OCI-M1 (cell line): ENCODE measurements at places on chromosomes 12 and 14.

DNA sequence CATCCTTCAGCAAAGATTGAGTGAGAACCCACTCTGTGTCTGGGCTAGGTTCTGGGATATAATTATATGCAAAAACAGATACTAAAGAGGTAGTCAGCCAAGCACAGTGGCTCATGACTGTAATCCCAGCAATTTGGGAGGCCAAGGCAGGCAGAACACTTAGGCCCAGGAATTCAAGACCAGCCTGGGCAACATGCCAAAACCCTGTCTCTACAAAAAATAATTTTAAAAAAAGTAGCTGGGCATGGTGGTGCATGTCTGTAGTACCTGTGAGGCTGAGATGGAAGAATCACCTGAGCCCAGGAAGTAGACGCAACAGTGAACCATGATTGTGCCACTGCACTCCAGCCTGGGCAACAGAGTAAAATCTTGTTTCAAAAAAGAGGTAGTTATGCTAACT, 237.5 kb upstream of the HMGA2 start:
- DNase-seq, result no peak

DNA sequence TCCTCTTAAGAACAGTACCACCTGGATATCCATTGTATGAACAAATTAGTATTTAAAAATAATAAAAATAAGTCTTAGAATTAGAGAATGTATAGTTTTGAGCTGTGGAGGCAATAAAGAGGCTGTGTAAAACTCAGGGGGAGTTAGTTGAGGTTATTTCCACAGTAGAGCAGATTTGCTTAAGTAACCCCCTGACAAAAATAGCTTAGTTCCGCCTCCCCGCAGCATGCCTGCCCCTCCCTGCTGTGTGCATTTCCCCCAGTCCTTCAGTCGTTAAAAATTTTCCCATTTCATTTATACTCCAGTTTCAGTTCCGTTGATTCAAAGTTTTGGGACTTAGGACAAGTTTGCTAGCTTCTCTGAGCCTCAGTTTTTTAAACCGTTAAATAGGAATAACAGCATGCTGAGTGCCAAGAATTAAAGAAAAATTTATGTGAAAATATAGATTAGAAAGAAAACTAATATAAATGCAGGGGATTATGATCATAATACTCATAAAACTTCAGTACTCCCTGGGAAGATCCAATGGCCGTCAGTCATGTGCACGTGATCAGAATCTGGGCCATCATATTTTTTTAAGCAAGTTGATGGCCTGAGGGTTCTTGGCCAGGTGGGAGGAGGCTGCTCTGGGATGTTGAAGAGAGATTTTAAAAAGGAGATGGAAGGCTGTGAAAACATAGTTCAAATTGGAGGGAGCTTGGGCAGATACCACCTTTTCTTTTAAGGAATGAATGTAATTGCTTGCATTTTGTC, 14.5 kb upstream of the SLC38A2 start:
- DNase-seq, result peak; percentile 34

DNA sequence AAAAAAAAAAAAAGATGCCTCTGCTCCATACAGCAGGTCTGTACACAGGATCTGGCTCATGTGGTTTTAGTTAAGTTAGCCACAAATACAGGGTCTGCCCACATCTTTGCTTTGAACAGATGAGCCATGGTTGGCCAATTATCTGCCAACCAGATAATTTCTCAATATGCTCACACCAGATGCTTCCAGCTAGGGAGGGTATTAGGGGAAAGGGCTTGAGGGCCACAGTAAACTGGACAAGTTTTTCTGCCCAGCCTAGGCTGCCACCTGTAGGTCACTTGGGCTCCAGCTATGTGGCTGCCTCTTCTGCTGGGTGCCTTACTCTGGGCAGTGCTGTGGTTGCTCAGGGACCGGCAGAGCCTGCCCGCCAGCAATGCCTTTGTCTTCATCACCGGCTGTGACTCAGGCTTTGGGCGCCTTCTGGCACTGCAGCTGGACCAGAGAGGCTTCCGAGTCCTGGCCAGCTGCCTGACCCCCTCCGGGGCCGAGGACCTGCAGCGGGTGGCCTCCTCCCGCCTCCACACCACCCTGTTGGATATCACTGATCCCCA, 776 bp downstream of the RDH5 start:
- DNase-seq, result peak; percentile 64

DNA sequence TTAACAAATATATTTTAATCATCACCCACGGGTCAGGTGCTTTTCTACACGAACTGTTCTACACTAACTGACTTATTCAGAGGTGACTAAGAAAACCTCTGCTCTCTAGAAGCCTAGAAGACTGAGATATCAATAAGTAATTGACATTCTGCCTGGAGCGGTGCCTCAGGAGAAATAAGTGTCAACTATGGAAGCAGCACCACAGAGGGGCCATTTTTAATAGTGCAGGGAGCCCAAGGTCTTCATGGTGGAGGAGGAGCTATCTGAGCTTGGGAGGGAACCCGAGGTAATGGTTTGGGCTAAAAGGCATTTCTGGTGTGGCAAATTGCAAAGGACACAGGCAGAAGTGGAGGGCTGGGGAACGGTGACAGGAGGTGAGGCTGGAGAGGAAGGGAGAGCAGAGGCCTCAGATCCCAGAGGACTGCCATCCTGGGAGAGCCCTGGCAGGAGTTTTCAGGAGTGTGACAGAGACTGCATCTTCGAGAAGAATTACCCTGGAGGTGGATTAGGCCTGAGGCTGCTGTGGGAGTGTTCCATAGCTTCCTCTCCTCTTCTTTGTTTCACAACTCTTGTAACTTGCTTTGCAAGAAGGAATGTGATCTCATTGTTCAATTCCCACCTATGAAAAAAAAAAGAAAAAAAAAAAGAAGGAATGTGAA, 123.1 kb downstream of the NPAS3 start:
- peak; percentile 10 for DNase-seq

DNA sequence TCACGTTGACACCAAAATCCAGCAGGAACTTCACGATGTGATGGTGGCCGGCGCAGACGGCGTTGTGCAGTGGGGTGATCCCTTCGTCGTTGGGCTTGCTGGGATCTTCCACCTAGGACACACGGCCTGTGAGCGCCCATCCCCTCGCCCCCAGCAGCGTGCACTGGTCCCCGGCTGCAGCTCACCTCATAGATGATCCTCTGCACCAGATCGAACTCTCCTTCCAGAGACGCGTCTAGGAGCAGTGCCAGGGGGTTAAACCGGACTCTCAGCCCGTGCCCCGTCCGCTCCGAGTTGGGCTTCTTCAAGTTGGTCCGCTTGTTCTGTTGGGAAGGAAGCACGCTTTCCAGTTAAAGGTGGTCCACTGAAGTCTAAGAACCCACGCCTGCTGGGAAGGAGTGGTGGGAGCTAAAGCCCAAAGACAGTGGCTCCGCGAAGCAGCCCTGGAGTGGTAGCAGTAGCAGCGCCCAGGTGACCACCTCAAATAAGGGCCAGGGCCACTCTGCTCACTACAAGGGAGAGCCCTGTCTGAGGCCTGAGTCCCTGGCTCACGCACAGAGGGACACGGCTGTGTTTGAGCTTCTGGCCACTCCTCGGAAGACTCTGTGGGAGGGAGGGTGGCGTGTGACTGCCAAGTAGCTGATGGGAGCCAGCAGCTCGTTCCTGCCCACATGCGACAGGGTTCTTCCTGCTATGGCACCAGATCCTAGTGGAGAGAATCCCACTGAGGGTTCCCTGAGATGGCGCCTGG, 23.3 kb downstream of the ZFYVE21 start:
- DNase-seq, result no peak

DNA sequence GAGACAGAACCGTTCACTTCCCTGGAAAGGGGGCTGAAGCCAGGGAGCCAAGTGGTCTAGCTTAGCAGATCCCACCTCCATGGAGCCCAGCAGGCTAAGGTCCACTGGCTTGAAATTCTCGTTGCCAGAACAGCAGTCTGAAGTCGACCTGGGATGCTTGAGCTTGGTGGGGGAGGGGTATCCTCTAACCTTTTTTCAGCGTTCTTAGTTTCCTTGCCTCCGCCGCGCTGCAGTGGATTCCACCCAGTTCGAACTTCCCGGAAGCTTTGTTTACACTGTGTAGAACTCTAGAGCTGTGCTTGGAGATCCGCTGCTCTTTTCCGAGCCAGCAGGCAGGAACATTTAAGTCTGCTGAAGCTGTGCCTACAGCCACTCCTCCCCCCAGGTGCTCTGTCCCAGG, 45.2 kb upstream of the FKBP4 start:
- DNase-seq, result no peak

DNA sequence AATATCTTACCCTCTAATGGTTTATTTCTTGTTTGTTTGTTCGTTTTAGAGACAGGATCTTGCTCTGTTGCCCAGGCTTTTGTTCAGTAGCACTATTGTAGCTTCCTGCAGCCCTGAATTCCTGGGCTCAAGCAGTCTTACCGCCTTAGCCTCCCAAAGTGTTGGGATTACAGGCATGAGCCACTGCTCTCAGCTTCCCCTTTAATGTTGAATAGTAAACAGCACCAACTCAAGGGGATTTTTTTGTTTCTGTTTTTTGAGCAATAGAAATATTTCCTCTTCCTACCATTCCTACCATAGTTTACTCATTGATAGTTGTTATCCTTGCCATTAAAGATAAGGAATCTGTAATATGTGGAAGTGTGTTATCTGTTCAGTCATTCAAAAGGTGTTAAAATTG, 10.7 kb downstream of the ARID4A start:
- DNase-seq, result no peak

DNA sequence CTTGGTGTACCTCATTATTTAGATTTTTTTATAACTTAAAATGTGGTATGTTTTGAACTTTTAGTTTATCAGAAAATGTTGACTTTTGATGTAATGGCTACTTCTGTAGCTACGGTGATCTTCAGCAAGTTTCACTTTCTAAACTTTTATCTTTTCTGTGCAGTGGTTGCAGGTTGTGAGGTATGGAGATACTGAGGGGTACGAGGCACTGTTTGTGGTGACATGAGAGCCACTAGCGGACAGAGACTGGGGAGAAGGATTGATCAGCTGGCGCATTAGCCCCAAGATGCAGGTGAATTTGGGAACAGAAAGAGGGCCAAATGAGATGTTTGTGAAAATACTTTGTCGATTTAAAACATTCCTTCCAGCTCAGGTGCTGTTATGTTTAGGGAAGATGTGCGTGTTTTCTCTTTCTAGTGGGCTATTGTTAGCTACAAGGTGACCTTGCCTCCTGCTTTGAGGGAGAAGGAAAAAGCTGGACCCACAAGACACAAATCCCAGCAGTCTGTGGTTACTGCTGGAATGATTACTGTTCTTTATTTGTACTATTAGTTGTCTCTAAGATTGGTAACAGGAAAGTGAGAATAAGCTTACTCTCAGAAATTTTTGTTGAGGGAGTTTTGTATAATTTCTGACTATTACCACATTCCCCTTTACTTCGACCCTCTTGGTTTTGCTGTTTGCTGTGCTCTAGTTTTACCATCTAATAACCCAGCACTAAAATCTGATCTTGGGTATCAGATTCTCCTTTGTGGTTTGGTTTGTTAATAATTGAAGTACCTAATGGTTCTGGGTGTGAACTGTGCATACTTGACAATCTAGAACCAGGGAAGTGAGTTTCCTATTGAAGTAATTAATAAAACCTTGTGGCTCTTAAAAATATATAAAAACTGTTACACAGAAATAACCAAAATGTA, 61.7 kb downstream of the FBXO34 start:
- peak; percentile 80 for DNase-seq

DNA sequence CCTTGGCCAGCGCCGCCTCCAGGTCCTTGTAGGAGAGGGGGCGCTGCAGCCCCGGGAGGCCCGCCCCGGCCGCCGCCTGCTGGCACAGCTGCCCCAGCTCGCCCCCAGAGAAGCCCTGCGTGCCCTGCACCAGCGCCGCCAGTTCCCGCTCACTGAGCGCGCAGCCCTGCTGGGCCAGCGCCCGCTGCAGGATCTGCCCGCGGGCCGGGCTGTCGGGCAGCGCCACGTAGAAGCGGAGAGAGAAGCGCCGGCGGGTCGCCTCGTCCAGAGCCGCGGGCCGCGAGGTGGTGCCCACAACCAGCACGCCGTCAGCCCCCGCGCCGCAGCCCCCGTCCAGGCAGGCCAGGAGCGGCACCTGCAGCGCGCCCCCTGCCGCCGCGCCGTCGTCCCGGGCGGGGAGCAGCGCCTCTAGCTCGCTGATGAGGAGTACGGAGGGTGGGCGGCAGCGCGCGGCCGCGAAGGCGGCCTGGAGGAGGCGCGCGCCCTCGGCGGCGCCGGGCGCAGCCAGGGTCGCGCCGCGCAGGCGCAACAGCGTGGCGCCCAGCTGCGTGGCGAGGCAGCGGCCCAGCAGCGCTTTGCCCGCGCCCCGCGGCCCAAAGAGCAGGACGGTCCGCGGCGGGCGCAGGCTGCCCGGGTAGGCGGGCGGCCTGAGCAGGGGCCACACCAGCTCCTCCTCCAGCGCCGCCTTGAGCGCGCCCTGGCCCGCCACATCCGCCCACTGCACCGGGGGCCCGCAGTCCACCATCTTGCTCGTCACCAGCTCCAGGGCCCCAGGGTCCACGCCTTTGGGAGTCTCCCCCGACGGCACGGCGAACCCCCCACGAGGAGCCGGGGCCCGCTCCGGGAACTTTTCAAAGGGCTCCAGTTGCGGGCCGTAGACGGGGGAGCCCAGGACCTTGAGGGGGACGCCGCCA, 27.7 kb downstream of the FIGNL2 start:
- no peak for DNase-seq

DNA sequence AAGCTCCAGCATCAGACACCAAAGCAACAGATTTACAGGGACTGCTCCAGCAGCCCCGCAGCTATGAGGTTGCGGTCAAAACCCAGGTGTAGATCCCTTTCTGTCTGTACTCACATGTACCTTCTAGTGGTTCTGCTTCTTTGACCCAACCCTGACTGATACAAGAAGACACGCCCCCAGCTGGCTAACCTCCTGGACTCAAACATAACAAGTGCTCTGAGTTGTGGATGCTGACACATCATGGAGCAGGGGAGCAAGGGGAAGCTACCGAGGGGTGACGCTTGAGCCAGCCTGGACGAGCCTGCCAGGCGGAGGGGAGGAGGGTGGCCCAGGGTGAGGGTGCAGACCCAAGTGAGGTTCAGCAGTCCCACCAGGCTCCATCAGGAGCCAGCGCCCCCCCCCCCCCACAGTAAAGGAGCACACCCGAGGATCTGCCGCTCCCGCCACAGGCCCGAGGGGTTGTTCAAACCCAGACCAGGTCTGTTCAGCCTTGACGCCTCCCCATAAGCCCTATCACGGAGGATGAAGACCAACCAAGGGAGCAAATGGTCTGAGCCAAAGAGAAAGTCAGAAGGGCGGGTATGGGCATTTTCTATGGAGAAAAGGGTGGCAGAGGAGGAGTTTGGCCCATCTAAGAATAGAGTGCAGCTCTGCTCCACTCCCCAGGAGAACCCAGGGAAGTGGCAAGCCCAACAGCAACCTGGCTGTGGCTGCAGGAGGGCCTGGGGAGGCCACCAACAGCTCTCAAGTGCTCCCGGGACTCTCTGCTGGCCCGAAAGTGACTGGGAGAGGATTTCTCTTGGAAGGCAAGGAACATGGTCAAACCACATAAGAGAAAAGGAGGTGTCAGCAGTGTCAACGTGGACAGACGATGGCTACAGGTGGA, 229.4 kb downstream of the BCL11B start:
- DNase-seq, result no peak

- no peak for DNase-seq
Measured at GRCh38 chr14:80055226-80055625, 156.1 kb downstream of the DIO2 start.
